ENCODE measurements at places on chromosomes 3 and 15.

DNA sequence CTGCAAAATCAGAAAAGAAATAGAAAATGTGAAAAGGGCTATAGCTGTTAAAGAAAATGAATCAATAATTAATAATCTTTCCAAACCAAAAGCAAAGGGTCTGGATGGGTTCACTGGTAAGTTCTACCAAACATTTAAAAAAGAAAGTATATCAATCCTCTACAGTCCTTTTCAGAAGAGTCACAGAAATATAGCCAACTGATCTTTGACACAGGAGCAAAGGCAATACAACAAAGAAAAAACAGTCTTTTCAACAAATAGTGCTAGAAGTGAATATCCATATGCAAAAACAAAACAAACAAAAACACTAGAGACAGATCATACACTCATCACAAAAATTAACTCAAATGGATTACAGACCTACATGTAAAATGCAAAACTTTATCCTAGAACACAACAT, 32.6 kb downstream of the RFX7 start:
- no peak for DNase-seq

DNA sequence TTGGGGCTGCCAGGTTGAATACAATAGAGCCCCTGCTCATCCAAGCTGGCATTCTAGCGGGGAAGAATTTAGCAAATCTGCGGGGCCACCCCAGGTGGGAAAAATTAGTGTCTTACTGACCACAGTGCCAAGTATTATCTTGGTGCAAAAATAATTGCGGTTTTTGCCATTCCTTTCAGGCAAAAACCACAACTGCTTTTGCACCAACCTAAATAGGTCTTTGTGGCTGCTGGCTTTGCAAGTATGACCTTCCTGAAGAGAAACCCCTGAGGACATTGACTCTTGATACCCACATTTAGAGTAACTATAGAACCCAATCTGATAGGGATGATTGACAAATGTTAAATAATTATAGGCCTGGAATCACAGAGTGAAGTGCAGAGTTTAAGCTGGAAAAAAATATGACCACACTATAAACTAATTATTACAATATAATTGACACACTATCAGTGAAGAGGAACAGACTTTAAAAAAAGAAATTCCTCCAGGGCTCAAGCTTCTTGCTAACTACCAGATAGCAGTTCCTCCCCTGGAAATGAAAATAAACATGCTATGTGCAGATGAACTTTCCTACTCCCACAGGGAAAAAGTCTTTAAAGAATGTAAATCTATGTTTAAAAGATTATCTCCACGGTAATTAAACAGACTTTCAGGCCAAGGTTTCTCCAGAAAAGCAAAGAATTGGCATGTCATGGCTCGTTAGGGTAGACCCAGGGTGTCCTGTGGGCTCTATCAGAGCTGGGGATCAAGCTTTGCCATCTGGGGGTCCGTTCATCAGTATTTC, 34.4 kb downstream of the CA12 start:
- DNase-seq: no peak

DNA sequence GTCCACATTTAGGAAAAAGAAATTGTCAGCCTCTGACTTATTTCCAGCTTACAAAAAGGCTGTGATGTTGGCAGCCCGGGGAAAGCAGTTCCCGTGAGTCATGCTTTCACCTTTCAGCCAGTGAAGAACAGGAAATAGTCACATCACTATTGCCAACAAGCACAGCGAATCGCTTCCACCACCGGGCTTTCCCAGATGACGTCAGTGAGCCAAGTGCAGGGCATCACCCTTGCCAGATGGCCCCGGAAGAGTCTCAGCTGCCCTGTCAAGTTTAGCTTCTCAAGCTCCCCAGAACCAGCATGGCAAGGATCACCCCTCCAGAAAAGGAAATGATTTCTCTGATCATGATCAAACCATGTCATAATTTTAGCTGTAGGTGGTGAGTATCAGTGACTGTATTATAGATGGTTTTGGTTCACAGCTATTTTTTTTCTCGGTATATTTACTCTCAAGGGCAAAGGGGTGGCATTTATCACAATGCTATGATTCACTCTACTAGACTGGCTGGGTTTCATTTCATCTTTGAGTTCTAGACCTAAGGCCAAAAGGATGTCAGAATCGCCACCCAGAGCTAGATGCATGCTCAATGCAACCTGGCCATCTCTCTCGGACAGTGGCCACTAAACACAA, 32.9 kb downstream of the B3GNT5 start:
- DNase-seq: peak; percentile 94

- no peak for DNase-seq
These were observed 6.5 kb upstream of the CILP start for GRCh38 chr15:65217526-65218482.

- no peak for DNase-seq
These were observed 1.9 kb downstream of the TUSC2 start for GRCh38 chr3:50326182-50326541.

DNA sequence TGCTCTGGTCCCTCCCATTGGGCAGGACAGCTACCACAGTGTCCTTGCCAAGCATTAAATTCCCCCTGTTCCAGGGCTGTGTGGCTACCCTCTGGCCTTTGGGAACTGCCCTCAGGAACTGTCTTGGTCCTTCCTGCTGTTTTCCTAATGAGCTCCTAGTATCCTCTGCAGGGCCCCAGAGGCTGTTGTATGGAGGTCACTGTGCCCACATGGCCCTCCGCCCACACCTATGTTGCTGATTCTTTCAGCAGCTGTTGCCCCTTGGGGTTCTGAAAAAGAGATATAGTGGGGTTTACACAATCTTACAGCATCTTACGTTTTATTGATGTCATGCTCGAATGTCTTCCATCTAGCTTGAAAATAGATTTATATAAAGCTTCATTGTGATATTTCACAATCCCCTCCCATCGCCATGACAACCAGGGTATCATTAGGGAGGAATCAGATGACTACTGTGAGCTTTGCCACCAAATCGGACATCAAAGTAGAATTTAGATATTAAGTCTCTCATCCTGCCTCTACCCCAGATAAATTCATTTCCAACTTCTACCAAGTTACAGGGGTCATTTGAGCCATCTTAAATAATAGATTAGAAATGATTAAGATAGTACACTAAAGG, 97.1 kb upstream of the NR2E3 start:
- no peak for DNase-seq

DNA sequence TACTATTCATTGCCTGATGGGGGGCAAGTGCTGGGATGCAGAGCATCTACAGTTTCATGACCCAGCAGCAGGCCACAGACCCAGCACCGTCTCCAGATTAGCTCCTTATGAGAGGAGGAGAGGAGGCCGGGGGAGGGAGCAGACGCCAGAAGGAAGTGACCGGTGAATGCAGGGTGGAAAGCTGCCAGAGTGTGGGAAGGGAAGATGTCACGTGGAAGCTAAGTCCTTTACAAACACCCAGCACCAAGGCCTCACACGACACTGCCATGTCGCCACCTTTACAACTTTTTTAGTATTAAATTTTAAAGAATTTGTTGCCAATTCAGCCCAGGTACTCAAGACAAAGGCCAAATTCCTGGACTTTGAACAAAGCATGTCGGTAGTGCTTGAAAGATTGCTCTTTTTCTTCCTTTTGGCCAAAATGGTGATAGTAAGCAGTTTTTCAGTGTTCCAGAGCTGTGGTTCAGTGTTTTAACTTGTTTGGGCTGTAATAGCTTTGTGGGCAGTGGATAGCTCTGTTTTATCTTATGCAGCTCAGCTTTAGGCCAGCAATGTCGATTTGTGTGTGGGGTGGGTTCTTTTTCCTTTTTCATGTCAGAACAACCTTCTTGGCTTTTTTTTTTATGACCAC, 58.2 kb downstream of the ZBTB38 start:
- no peak for DNase-seq

DNA sequence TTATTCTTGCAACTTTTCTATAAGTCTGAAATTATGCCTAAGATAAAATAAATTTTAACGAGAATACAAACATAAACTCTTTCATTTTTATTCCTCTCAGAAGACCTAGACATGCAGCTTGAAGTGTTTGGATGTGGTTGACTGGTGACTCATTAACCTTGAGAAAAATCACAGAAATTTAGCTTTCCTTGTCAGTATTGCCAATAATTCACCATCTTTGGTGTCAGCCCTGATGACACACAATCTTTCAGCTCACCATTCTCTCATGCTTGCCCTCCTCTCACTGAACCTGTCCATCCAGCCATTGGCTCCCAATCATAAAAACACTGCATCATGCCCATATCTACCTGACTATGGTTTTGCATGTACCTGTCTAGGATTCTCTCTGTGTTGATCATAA, 22.6 kb upstream of the TNFAIP8L3 start:
- DNase-seq: no peak
